Activated naive CD4-positive, alpha-beta T cell treated with anti-CD3 and anti-CD28 coated beads for 36 hours (primary cell): ENCODE measurements at places on chromosomes 12 and 14. TPM values are rescaled to one million over a fixed set of nuclear protein-coding genes. Genes with fewer than 3 reads are reported as not detected.

GLT8D2 gene
- not detected for total RNA-seq

LGALS3 gene
- total RNA-seq: 1.1 TPM

RNASE1 gene
- total RNA-seq: not detected

RIPK3 gene
- total RNA-seq: 5.9 TPM

TAS2R14 gene
- 0.49 TPM for total RNA-seq

OR6C2 gene
- not detected for total RNA-seq

KIF26A gene
- 0.07 TPM for total RNA-seq

DENR gene
- 47.9 TPM for total RNA-seq

SGPP1 gene
- total RNA-seq: 10.1 TPM

ACSM4 gene
- not detected for total RNA-seq

GLI1 gene
- not detected for total RNA-seq

IQSEC3 gene
- 0.86 TPM for total RNA-seq

SP1 gene
- 91.9 TPM for total RNA-seq

MORN3 gene
- total RNA-seq: 2.9 TPM

KRT82 gene
- not detected for total RNA-seq
